ENCODE measurements at places on chromosomes 3 and 15. TPM values are rescaled to one million over a fixed set of nuclear protein-coding genes. Genes with fewer than 3 reads are reported as not detected.

- no peak for DNase-seq
These were observed 3.6 kb downstream of the CLEC3B start for GRCh38 chr3:45029661-45030060.

DNA sequence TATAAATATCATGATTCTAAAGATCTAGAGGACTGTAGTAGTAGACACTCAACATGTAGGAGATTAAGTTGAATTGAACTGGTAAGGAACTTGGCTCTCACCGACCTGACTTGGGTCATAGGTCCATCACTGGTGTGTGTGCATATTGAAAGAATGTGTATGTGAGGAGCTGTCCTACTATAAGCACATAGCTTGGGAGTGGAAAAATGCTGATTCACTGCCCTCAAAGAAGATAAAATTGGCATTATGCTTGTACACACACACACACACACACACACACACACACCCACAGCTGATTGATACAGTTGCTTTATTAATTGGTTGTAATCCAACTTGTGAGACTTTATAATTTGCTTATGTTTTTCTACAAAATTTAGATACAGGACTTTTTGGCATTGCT, 411.0 kb upstream of the NR2F2 start:
- no peak for DNase-seq

DNA sequence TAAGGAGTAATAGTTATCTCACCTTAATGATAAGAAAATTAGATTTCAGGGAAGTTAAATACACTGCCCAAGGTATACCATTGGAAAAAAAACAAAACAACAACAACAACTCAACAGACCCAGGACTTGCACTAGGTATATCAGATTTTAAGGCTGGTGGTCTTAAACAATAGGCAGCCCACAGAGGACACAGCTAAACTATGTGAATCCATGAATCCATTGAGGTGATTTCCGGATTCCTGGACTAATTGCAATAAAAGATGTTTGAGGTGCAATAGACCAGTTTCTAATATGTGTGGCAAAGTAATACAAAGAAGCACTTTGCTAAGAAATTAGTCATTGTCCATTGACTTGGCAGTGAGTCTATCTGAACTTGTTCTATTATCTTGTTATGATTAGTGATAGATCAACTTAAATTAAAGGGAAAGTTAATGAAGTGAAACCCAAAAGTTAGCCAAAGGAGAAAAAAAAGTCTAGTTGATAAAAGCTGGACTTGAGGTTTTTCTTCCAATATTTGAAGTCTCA, 60.9 kb upstream of the MAGI1 start:
- DNase-seq, result no peak

GRCh38 chr3:171966533-171967136, 72.7 kb upstream of the FNDC3B start:
- no peak for DNase-seq

Gene HPS3
- 20.0 TPM for polyA plus RNA-seq

GRCh38 chr3:8863891-8864290, 94.5 kb upstream of the OXTR start:
- no peak for DNase-seq

- peak; percentile 63 for DNase-seq
These were observed 158.7 kb downstream of the USP13 start for GRCh38 chr3:179811321-179812095.

GRCh38 chr3:23762759-23763477, 42.8 kb upstream of the UBE2E1 start:
- DNase-seq, result no peak

DNA sequence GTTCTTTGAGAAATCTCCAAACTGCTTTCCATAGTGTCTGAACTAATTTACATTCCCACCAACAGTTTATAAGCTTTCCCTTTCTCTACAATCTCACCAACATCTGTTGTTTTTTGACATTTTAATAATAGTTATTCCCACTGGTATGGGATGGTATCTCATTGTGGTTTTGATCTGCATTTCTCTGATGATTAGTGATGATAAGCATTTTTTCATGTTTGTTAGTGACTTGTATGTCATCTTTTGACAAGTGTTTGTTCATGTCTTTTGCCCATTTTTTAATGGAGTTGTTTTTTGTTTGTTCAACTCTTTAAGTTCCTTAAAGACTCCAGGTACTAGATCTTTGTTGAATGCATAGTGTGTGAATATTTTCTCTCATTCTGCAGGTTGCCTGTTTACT, 116.6 kb upstream of the TSC22D2 start:
- no peak for DNase-seq

GRCh38 chr15:94503293-94503692, 271.9 kb downstream of the MCTP2 start:
- no peak for DNase-seq

GRCh38 chr15:26032162-26032846, 169.2 kb upstream of the ATP10A start:
- no peak for DNase-seq

- no peak for DNase-seq
These were observed 317.3 kb upstream of the NECTIN3 start for GRCh38 chr3:110754212-110754916.

- no peak for DNase-seq
These were observed 8.1 kb upstream of the IGDCC3 start for GRCh38 chr15:65385870-65386258.

DNA sequence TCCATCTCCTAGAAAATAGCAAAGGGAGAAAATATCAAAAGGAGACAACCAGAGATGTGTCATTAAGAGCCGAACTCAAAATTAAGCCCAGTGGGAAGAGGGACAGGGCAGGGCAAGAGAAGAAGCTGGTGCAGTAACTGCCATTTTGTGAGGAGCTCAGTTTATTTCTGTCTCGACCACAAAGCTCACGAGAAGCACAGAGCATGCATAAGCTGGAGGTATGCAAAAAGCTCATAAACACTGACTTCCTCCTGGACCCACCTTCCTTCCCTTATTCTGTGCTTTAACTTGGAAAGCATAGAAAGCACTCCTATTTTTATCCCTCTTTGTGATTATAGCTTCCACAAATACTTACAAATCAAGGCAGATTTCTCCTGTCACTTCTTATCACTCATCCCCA, 81.3 kb downstream of the DGKG start:
- DNase-seq, result no peak

Gene TGM5
- not detected for polyA plus RNA-seq

DNA sequence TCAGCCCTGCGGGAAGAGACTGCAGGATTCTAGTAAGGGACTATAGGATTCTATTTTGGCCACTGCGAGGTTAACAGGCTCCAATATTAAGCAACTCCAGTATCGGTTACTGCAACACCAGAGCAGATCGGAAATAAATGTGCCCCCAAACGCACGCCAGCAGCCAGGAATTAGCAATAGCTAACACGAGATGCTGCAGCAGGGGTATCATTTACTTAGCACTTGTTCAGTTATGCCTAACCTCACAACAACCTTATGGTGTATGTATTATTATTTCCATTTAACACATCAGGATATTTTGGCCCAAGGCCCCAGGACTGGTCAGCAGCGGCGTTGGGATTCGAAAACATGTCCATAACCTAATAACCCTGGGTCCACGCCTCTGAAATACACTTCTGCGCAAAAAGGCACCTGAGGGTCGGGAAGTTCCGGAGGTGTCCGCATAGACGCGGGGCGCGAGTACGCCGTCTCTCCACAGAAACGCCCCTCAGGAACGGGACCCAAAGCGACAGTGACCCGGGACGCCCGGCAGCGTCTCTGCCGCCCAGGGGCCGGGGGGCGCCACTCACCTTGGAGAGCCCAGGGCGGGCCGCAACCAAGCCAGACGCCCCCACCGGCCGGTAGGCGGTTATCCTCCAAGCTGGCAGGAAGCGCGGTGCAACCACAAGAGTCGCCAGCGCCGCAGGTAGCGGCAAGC, 681 bp downstream of the PIK3CB start:
- no peak for DNase-seq

- no peak for DNase-seq
These were observed 1.0 kb downstream of the C3orf80 start for GRCh38 chr3:160226026-160226907.

Gene GABRR3
- polyA plus RNA-seq, result not detected

Gene USP13
- polyA plus RNA-seq, result 10.5 TPM

Gene LRRC28
- 23.5 TPM for polyA plus RNA-seq

GRCh38 chr3:57681691-57682090, 11.2 kb downstream of the DENND6A start:
- DNase-seq, result no peak

DNA sequence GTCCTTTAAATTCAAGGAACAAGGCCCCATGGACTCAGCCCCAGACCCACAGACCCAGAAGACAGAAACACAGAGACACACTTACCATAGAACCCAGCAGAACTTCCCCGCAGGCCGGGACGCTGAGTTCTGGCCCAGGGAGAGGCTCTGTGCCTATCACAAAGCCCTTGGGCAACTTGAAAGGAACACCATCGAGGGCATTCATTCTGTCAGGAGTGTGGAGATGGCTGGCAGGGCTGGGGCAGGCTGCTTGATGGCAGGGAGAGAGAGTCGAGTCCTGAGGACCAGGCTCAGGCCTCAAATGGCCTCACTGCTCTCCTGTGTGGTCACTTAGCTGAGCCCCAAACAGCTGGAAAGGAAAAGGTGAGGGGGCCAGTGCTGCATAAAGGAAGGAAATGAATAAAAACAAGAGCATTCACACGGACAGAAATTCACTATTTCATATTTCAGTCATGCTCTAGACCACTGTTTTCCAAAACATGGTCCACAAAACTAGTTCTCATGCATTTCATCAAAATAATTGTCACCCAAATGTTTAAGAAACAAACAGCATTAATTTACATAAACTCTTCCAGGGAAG, 8.9 kb downstream of the UBAP1L start:
- DNase-seq, result no peak

Gene USP4
- polyA plus RNA-seq, result 72.7 TPM

DNA sequence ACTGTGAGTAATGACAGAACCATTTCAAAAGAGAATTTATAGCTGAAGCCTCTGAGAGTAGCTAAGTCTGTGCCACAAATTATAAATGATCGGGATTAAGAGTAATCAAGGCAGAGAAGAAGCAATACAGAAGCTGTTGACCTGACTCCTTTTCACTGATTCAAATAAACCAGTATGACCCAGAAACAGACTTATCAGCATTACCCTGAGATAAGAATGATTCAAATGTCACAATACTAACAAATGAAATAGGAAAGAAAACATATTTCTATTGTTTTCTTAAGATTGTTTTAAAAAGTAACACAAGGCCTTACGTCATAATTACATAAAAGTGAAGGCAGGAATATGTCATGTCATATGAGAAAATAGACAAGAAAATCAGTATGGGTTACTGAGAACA, 1534.6 kb downstream of the SI start:
- no peak for DNase-seq

- DNase-seq, result no peak
These were observed 87.3 kb upstream of the OXTR start for GRCh38 chr3:8856721-8857120.

GRCh38 chr3:20078194-20078714, 38.0 kb downstream of the KAT2B start:
- no peak for DNase-seq

DNA sequence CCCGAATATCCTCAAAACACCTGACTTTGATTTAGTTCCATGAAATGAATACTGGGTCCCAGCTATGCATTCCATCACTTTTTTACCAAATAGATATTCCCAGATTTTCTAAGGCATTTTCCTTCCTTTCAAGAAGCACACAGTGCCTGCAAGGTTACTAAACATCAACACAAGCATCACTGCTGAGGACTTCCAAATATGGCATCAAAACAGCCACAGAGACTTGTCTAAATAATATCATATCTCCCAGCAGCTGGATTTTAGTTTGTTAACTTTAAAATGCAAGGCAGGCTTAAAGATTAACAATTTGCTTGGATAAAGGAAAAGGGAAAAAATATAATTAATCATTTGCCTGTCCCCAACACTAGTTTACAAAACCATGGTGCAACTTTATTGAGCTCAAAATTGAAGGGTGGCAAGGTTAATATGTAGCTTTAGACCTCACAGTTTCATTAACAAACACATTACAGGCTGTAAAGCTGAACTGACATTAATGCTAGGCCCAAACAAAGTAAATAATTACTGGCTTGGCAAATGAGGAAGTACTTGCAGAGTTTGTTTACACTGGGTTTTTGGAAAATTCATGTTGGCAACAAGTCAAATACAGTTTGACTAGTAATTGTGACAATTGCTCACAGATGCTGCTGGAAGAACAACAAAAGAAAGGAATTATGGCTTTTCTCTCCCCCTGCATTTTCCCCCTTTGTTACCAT, 401.7 kb upstream of the CDIN1 start:
- peak; percentile 20 for DNase-seq

DNA sequence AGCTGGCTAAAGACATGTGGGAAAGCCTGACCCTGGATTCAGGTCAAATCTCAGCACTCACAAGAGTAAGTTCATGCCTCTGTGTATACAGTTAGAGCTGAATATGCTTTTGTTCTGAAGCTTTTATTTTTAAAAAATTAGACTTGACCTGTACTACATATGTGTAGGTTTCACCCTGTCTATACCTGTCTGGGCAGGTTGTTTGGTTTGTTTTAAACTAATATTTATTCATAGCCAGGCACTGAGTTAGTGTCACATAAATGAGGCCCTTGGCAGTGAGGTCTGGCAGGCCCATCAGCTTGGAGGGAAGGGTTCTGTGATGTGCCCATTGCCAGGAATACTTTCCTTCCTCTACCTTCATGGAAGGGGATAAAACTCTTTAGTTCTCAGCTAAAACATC, 1.9 kb downstream of the DNAJA4 start:
- DNase-seq, result no peak

DNA sequence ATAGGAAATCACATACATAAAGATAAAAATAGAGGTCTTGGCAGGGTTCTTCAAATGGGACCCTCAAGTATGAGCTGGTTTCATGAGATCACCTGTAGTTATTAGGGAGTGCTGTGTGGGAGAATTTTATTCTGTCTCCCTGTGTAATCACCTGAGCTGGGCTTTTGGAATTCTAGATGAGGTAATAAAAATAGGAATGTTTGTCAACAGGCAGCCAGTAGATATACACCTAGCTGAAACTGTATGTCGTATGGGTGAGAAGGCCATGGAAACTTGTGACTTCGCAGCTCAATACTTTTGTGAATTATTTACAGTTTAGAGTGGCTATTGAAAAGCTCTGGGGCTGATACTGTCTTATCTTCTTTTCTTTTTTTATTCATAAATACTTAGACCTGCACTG, 40.5 kb upstream of the PLCL2 start:
- no peak for DNase-seq

GRCh38 chr3:127668906-127669305, 3.8 kb upstream of the ABTB1 start:
- DNase-seq, result no peak

GRCh38 chr3:77467702-77468625, 428.1 kb downstream of the ROBO2 start:
- DNase-seq, result no peak

DNA sequence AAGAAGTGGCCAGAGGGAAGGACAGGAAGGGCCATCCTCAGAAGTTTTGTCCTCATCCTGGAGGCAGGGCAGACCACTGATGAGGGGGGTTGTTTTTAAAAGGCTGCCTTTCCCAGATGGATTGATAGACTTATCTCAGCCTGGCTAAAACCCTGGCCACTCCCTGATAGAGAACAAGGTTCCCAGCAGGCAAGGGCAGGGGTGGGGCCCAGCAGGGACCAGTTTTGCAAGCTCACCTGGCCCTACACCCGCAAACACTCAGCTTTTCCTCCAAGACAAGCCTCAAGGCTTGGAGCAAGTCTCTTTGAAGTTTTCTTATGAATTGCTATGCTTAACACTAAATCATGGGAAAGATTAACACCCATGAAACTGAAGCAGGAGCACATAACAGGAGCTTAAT, 9.1 kb downstream of the LIPC start:
- no peak for DNase-seq
